ENCODE measurements at places on chromosomes 3 and 15.

- no peak for DNase-seq
Observed at GRCh38 chr3:10549617-10550230, 44.3 kb upstream of the ATP2B2 start.

- DNase-seq: no peak
Observed at GRCh38 chr3:145170121-145170520, 990.9 kb downstream of the PLOD2 start.

DNA sequence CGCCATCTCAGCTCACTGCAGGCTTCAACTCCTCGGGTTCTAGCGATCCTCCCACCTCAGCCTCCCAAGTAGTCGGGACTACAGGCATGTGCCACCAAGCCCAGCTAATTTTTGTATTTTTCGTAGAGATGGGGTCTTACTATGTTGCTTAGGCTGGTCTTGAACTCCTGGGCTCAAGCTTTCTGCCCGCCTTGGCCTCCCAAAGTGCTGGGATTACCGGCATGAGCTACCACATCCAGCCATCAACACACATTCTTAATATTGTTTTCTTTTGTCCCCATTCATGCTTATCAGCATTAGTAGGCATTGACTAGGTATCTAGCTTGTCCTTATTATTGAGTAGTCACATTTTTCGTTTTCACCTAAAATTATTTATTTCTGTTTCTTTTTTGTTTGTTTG, 168.3 kb downstream of the GHSR start:
- no peak for DNase-seq

DNA sequence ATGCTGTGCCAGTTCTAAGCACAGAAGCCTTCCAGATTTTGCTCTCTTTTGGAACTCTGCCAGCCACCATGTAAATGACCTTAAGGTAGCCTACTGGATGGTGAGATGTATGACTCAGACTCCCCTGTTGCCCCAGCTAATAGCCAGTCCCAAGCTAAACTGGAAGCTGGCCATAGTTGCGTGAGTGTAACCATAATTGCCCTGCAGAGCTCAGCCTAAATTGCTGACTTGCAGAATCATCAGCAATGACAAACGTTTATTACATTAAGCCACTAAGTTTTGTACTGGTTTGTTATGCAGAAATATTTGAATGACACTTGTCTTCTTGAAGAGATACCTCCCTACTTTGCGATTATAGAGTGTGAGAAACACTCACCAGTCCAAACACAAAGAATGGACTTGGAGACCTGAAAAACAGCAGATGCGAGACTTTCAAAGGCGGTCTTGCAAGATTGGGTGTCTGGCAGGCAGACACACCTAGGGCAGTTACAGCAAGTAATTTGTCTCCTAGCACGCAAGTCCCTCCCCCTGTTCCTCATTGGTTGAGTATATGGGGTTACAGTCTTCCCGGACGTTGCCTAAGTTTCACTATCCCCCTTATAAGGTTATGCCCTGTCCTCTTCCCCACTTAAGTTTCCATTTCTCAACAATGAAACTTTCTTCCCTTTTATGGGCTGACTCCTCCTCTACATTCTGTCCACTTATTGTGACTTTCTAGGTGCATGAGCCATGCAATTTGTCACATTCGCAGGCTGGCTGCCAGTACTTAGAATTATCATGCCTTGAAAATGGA, 83.6 kb upstream of the XCR1 start:
- no peak for DNase-seq

DNA sequence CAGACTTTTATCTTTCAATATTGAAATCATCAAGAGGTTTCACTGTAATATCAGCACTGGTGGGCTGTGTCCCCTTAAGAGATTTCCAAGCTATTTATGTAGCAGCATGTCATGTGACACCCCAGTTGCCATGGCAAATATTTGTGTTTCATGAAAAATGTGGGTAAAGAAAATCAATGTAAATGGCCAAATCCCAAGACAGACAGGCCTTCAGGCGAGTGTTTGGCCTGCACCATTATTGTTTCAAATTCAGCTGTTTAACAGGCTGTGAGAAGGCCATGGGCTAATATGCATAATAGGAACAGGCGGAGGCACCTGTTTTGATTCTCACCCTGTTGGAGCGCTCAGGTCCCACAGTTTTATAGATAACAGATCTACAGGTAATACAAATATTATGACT, 104.2 kb downstream of the IQCH start:
- DNase-seq: no peak

DNA sequence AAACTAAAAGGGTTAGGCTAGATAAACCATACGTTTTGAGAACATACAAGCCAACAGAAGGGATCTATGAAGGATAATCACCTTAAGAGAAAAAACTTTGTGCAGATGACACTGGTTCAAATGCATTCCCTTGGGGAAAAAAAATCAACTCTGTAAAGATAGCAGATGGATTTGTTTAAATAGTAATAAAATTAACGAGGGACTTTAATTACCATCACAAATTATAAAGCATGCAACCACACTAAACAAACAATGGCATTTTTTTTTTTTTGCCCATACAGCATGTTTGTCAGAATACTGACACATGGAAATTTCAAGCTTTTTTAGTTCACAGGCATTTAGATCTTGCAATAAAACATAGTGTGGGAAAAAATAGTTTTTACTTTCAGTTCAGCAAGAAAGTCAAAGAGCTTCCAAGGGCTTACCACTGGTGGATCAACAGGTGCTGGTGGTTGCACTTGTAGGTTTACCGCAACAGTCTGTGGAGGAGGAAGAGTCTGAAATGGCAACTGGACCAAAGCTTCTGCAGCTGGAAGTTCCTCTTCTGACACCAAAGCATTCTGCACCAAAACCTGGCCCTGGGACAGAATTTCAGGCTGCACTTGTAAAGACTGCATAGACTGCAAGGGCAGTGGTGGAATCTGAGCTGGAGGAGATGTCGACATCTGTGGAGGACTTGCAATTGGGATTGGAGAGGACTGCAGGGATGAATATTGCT, 53.1 kb downstream of the PHC3 start:
- no peak for DNase-seq

DNA sequence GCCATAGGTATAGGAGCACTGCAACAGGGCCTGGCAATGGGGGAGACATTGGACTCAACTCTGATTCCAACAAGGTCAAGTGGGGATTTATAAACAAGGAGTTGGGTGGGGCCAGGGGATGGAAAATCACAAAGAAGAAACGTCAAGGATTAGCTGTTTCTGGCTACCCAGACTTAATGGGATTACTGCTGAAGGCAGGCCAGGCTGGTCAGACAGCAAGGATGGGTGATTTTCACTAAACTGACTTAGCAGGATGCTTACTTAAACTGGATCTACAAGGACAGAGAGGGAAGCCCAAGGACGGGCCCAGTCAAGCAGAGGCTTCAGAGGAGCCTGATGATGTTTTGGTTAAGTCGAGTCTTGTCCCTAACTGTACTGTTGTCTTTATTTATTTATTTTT, 76.2 kb downstream of the USP13 start:
- DNase-seq: no peak

GRCh38 chr3:104750581-104750980, 616.1 kb upstream of the ALCAM start:
- DNase-seq: no peak

DNA sequence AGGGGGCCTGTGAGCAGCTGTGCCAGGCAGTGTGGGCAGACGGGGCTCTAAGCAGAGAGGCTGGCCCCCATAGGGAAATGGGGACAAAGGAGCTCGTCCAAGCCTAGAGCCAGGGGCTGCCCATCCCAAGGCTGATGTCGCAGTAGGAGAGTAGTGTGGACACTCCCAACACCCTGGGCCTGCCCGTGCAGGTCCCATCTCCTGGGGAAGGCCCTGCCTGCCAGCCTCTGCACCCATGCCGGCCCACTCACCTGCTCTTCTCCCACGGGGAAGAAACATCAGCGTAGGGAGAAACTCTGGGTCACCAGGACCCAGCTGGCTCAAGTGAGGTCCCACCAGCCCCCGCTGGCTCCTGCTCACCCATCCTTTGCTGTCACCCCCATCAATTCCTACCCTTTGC, 10.7 kb upstream of the DUSP7 start:
- no peak for DNase-seq

- no peak for DNase-seq
Observed at GRCh38 chr15:41801850-41802455, 25.9 kb upstream of the JMJD7 start.

GRCh38 chr3:15345608-15346137, 13.3 kb upstream of the SH3BP5 start:
- DNase-seq: no peak

DNA sequence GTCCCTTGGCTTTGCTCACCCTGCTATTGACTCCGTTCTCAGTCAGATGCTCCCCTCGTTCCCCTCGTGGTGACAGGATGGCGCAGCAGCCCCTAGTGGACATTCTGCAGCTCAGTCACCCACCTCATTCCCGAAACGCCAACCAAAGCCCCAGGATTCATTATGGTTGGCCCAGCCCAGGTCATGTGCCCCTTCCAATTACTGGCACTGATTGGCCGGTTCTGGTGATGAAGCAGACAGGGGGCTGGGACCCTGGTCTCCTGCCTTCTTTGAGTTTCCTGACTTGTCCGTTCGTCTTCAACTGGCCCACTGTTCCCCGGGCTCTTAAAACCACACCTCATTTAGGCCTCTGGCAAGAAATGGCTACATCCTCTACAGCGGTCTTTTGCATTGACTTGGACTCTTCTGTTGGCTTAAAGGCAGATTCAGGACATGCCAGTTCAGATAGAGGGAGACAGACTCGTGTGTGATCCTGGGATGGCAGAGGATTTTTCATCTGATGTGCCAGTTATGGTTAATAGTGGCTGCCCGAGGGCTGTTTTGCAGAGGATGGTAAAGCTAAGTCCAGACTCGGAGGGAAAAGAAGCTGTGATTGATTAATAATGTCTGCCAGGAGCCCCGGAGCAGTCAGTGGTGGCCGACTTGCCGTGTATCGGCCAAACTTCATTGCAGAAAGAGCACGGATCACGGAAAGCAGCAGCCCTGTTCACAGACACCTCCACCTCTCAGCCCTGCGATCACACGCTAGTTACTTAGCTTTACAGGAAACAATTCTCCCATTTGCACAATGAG, 37.8 kb downstream of the LSM3 start:
- DNase-seq: no peak

GRCh38 chr3:125148836-125149235, 63.7 kb downstream of the SLC12A8 start:
- no peak for DNase-seq

DNA sequence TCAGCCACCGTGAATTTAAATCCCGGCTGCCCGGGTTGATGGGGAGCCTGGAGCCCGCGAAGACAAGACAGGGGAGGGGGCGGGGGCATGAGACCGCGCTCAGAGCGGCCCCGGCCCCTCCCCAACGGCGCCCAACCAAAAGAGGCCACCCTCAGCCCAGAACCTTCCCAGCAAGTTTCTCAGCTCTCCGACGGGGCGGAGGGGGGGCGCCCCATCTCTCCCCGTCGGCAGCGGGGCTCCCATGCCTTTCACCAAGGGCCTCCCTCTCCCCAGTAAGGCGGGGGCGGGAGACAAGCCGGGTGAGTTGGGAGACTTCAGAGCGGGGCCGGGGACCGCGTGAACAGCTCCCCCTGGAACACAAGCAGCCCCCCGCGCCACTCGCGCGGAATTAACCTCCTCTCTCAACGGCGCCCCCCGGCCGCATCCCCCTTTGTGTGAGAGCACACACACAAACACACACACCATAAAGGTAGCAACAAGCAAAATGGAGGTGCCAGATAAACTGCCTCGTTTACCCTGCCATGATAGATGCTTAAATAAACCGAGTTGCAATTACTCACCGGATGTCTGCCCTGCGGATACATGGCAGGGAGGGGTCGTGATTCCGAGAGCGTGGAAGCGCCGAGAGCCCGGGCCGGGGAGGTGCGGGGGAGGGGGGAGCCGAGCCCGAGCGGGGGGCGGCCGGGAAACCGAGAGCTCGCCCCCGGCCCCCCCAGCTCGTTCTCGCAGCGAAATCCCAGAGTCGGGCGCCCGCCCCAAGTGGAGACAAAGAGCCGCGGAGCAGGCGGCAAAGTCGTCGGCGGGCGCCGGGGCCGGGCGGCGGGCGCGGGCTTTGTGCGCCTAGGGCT, 1.3 kb downstream of the TLE3 start:
- no peak for DNase-seq

GRCh38 chr3:172892158-172892557, 141.6 kb downstream of the ECT2 start:
- DNase-seq: no peak

- no peak for DNase-seq
Observed at GRCh38 chr3:122067214-122067550, 12.0 kb downstream of the CD86 start.

GRCh38 chr15:71723344-71723743, 87.0 kb upstream of the NR2E3 start:
- no peak for DNase-seq

- no peak for DNase-seq
Observed at GRCh38 chr3:18189282-18190050, 235.7 kb downstream of the SATB1 start.

DNA sequence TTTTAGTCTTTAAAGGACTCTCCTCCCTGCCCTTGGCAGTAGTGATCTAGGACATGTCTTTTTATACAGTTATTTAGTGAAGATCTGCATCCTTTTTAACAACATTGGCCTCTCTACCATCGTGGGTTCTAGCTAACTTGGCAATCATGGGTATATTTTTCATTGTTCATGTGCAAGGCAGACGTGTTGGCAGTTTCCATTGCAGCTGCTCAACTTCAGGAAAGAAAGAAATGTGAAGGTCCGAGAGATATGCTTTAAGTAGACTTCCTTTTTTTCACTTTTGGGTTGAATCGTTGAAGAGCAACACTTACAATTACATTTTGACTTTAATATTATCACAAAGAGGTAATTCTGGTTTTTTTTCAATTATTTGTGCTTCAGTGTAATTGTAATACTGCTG, 172.6 kb downstream of the SATB1 start:
- no peak for DNase-seq

GRCh38 chr3:187679638-187680396, 9.6 kb upstream of the SST start:
- peak; percentile 24 for DNase-seq

- DNase-seq: no peak
Observed at GRCh38 chr3:48832684-48833083, 15.0 kb downstream of the PRKAR2A start.

DNA sequence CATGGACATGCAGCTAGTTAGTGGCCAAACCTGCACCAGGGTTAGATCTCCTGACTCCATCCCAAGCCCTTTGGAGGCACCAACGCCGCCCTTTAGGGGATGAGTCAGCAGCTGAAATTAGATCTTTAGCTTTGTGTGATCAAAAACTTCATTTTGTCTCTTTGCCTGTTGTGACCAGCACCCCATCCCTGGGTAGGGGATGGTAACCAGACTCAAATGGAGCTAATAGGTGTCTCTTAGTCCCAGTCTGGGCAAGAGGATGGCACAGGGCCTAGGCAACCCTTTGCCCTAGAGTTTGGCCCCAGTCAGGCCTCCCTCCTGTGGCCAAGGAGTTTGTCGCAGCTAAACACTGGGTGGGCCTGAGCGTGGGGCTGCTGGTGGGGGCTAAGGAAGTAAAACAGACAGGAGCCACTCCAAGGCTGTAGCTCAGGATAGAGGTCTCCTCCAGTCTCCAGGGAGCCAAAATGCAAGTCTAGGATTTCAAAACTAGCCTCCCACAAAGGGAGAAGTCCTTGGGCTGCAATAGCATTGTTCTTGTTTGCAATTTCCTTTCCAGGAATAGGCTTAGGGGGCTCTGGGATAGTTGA, 105.1 kb downstream of the CPN2 start:
- no peak for DNase-seq

GRCh38 chr3:33317963-33318709, 40.9 kb downstream of the FBXL2 start:
- DNase-seq: no peak

GRCh38 chr15:53397041-53397616, 362.3 kb downstream of the WDR72 start:
- no peak for DNase-seq

- no peak for DNase-seq
Observed at GRCh38 chr3:111744611-111745010, 114.5 kb upstream of the PHLDB2 start.
